ENCODE measurements at places on chromosomes 6 and 20.

DNA sequence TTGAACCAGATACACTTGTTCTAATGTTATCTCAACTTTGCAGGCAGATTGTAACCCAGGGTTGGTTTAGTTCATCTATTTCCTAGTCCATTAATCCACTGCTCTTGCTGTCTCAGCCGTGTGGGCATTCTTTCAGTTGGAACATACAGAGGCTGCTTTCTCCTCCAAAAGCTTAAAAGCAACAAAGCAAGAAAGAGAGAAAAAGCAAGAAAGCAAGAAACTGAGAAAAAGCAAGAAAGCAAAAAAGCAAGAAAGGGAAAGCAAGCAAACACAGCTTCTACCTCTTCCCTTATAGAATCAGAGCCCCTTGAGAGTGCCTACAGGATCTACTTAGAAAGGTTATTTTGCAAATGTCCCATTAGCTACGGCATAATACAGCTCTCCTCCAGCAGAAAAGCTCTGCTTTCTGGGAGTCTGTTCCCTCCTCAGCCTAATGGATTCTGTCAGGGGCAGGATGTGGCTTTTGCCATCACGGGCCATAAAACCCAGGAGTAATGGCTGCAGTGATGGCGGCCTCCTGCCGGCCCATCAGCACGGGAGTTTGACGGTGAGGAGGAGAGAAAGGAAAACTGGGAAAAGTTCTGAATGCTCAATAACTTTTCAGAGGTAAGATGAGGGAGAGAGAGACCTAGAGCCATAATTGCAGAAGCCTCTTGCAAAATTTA lies 156.8 kb upstream of the JARID2 start:
- no peak for DNase-seq

DNA sequence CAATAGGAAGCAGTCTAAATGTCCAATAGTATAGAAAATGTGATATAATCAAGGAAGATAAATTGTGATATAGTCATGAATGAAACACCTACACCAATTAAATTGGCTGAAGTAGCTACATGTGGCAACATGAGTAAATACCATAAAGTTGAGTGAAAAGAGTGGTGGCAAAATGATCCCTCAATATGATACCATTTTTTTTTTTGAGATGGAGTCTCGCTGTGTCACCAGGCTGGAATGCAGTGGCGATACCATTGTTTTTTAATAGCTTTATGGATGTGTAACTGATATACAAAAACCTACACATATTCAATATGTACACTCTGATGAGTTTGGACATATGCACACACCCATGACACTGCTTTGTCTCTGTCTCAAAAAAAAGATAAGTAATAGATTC lies 20.9 kb upstream of the ILRUN start:
- no peak for DNase-seq

GRCh38 chr6:89716532-89716931 lies 78.0 kb upstream of the LYRM2 start:
- no peak for DNase-seq

- peak; percentile 79 for DNase-seq
Observed at GRCh38 chr6:48765352-48765961, 654.5 kb upstream of the PTCHD4 start.

GRCh38 chr20:45056473-45057173 lies 44.3 kb downstream of the KCNS1 start:
- no peak for DNase-seq

- DNase-seq = no peak
Observed at GRCh38 chr20:46951840-46952497, 57.3 kb downstream of the EYA2 start.

DNA sequence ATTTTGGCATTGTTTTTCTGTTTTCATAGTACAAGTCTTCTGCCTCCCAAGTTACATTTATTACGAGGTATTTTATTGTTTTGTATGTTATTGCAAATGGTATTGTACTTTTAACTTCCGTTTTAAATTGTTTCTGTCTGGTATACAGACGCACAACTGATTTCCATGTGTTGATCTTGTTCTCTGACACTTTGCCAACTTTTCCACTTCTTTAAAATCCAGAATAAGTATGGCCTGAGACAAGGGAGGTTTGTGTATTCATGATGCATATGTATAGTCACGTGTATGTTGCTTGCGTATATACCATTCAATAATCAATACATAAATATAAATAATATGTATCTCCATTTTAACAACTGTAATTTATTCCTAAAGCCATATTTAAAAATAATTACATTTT lies 41.2 kb downstream of the THBS2 start:
- no peak for DNase-seq

GRCh38 chr20:16415071-16416053 lies 157.9 kb downstream of the KIF16B start:
- DNase-seq = peak; percentile 72

GRCh38 chr6:111339294-111339693 lies 143.7 kb downstream of the REV3L start:
- no peak for DNase-seq

GRCh38 chr6:41404182-41404845 lies 68.9 kb downstream of the NCR2 start:
- DNase-seq = no peak

DNA sequence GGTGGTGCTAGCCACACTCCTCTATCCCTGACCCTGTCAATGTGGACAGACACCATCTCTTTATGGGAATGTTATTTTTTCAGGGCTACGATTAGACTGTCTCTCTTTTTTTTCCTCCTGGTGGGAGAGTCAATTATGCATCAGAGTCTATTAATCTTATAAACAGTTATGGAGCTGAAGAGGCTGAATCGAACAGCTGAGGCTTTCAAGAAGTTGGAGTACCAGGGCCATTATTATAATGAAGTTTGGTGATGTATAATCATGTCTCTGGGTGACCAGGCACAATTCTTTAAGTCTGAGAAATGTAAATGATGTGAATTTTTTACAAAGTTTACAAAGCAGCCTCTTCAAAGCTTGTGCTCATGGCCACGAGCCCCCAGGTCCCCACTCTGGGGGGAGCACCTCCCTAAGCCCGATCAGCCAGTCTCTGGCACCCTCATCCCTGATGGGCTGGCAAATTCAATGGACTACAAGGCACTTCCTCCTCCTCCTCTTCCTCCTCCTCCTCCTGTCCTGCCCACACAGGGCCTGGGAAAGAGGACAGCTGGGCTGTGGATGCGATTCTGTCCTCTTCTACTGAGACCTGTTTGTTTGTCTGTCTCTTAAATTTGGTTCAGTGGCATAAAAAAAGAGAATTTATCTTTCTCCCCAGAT lies 43.9 kb upstream of the QKI start:
- DNase-seq = no peak

GRCh38 chr20:34268851-34269636 lies 27.8 kb downstream of the ASIP start:
- DNase-seq = peak; percentile 36

DNA sequence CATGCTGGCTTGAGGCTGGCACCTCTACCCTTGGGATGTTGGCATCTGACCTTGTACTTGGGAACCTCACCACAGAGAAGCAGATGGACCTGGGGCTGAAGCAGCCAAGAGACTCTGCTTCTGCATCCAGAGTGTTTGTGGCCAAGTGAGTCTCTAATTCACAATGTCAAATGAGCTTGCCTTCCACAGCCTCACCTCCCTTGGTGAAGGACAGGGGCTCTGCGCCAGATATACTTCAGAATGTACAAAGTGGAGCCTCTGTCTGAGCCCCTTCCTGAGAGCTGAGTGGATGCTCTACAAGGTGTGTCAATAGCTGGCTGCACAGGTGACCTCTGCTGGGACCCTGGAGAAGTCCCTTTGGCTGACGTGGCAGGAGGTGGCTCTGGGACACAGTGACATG lies 508.9 kb downstream of the CDH26 start:
- DNase-seq = no peak
